ENCODE measurements at places on chromosomes 3 and 15. TPM values are rescaled to one million over a fixed set of nuclear protein-coding genes. Genes with fewer than 3 reads are reported as not detected.

Gene QTRT2
- total RNA-seq: 40.2 TPM

- H3K27ac ChIP-seq: no peak overlapping the region
- DNase-seq: no peak
- no peaks in the 10 kb centered on the region for H3K27me3 ChIP-seq
- H3K4me3 ChIP-seq: no peak overlapping the region
- H3K4me1 ChIP-seq: no peaks in the 10 kb centered on the region
Measured at GRCh38 chr3:47985381-47985780, 30.8 kb downstream of the MAP4 start.

DNA sequence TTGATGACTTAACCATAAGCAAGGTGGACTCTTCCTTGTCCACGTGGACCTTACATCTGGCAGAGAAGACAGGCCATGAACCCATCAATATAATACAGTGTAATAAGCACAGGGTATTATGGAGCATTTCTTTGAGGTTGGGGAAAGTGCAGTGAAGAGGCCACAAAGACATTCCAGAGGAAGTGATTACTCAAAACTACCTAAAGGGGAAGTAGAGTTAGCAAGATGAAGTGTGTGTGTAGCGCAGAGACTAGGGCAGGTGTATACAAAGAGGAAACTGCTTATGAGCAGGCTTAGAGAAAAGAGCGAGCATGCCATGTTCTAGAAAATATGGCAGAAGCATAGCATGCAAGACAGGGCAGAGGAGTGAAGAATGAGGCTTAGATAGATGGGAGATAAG, 17.9 kb downstream of the CP start:
- H3K4me1 ChIP-seq: no peaks in the 10 kb centered on the region
- H3K27me3 ChIP-seq: peaks cover 7% of the 10 kb centered on the region
- no peaks in the 10 kb centered on the region for H3K36me3 ChIP-seq
- H3K4me3 ChIP-seq: no peak overlapping the region
- H3K27ac ChIP-seq: no peak overlapping the region

- H3K36me3 ChIP-seq: no peaks in the 10 kb centered on the region
- no peak overlapping the region for H3K4me3 ChIP-seq
- H3K4me1 ChIP-seq: peaks cover 21% of the 10 kb centered on the region
- no peaks in the 10 kb centered on the region for H3K27me3 ChIP-seq
- H3K27ac ChIP-seq: no peak overlapping the region
- DNase-seq: no peak
Measured at GRCh38 chr3:129624347-129625071, 18.0 kb upstream of the PLXND1 start.

DNA sequence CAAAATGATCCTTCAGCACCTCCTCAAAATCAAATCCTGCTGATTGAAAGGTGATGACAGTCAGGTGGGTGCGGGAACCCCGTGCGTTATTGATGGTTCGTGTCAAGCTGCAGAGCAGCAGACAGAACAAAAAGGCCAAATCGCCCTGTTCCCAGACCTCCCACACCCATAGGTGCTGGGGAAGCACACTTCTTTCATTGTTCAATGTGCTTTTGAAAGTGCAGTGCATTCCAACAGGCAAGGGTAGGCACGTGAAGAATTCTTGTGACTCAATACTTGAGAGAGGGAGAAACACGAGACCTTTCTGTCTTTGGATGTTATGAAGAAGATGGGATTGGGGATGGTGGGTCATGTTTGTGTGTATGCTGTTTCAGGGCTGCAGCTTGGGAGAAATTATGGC, 514.0 kb downstream of the MCTP2 start:
- H3K27me3 ChIP-seq: no peaks in the 10 kb centered on the region
- no peak overlapping the region for H3K27ac ChIP-seq
- H3K4me1 ChIP-seq: no peaks in the 10 kb centered on the region
- no peaks in the 10 kb centered on the region for H3K36me3 ChIP-seq

DNA sequence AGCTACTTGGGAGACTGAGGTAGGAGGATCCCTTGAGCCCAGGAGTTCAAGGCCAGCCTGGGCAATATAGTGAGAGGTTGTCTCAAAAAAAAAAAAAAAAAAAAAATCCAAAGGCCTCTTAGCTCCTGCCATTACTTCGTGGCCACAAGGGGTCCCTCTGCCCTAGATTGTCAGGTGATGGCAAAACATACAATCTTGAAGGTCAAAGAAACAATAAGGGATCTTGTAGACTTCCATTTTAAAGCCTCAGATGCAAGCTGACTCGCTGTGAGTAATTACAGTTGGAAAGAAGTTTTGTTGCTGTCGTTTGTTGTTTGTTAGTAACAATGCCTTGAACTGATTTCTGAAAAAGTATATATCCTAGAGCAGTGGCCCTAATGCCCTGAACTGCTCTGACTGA, 55.9 kb upstream of the PLCL2 start:
- no peaks in the 10 kb centered on the region for H3K36me3 ChIP-seq
- no peak overlapping the region for H3K27ac ChIP-seq
- peaks cover 10% of the 10 kb centered on the region for H3K4me1 ChIP-seq
- no peaks in the 10 kb centered on the region for H3K27me3 ChIP-seq
- no peak overlapping the region for H3K4me3 ChIP-seq

DNA sequence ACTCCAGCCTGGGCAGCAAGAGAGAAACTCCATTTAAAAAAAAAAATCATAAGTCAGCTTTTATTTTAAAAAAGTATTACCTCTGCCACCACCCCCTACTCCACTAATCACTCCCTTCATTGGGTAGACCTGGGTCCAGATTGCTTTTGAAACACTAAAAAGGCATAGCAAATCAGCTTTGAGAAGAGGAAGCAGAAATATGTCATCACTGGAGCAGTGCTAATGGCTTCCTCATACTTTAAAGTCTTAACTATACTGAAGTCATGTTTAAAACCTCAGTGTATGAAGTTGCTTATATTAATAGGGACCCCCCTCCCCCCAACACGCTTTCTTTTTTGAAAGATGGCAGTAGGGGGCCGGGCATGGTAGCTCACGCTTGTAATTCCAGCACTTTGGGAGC, 1.0 kb upstream of the HTR3D start:
- H3K4me1 ChIP-seq: no peaks in the 10 kb centered on the region
- H3K27ac ChIP-seq: no peak overlapping the region
- no peaks in the 10 kb centered on the region for H3K36me3 ChIP-seq
- no peak for DNase-seq
- H3K4me3 ChIP-seq: no peak overlapping the region
- H3K27me3 ChIP-seq: peaks cover 2% of the 10 kb centered on the region

Gene ADCY5
- total RNA-seq: not detected

GRCh38 chr3:95123104-95123503, 1060.2 kb downstream of the NSUN3 start:
- H3K36me3 ChIP-seq: no peaks in the 10 kb centered on the region
- H3K4me1 ChIP-seq: no peaks in the 10 kb centered on the region
- no peak overlapping the region for H3K27ac ChIP-seq
- DNase-seq: no peak
- H3K4me3 ChIP-seq: no peak overlapping the region
